CD8-positive, alpha-beta memory T cell (primary cell): ENCODE measurements at places on chromosomes 2 and 18. TPM values are rescaled to one million over a fixed set of nuclear protein-coding genes. Genes with fewer than 3 reads are reported as not detected.

DNA sequence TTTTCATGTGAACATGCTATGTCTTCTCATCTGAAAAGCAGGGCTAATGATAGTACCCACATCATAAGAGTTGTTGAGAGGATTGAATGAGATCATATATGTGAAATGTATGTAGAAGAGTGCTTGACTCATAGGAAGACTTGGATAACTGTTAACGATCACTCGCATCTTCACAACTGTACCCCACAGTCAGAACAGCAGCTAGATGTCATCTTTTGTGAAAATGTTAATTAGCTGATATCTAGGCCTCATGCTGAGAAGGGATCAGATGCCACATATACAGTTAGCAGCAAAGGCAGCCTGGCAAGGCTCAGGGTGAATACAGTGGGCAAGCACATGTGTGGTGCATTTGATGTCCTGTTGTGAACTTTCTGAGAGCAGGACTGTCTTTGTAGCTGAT lies 24.2 kb downstream of the MAP3K20 start:
- DNase-seq = no peak
- no peaks in the 10 kb centered on the region for H3K36me3 ChIP-seq
- no peak overlapping the region for H3K27ac ChIP-seq
- H3K4me3 ChIP-seq = no peak overlapping the region
- H3K4me1 ChIP-seq = no peaks in the 10 kb centered on the region
- H3K27me3 ChIP-seq = no peaks in the 10 kb centered on the region

DNA sequence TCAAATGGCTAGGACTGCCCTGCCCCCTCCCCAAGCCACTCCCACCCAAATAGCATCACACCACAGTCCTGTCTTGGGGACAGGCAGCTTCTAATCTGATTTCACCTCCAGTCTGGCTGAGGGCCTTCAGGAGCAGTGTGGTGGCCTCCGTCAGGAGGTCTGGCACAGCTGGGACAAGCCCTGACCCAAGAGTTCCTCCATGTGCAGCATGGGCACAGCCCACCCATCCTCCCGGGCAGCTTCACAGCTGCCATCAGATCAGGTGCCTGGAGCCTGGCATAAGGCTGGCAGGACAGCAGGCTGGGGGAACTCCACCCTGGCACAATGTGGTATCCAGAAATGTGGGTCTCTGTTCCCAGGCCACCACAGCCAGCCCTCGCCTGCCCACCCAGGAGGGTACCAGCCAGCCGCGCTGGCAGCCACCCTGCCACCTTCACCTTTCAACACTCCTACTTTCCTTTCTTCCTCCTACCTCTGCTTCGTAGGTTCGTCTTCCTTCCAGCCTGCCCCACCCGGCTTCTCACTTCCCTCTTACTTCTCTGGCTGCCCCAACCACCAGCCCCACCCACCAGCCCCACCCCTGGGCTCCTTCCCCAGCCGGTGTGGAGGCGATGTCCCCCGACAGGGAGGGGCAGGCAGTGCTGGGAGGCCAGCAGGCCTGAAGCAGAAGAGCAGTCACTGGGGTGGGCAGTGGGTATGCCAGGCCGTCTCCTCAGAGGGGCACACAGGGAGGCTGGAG lies at the start of gene CAPG:
CAPG (minus strand) TSS at position 522 of the 739 bp plus-strand sequence. CDS start 8,221 bp downstream, outside the sequence.
- no peaks in the 10 kb centered on the region for H3K36me3 ChIP-seq
- H3K4me1 ChIP-seq = peaks cover 52% of the 10 kb centered on the region
- DNase-seq = no peak
- no peak within 1 kb of the TSS for H3K27ac ChIP-seq
- H3K4me3 ChIP-seq = peak within 1 kb of the TSS; percentile 40

DNA sequence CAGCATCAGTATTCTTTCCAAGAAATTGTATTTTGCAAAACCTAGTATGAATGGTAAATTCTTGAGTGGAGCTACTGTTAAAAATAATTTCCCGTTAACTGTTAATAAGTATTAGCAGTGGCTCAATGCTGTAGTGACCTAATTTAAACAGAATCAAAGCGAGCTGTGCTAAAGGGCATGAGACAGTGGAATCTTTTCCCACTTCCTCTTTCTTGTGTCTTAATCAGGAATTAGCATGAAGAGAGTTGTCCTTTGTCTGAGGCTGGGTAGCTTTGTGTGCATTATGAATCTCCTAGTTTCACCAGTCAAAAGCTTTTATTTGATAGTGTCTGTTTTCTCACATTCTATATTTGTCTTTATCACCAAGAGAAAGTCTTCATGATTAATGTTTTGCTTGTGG lies 298.8 kb upstream of the GCFC2 start:
- no peaks in the 10 kb centered on the region for H3K4me1 ChIP-seq
- DNase-seq = no peak
- H3K36me3 ChIP-seq = no peaks in the 10 kb centered on the region
- H3K27ac ChIP-seq = no peak overlapping the region
- H3K4me3 ChIP-seq = no peak overlapping the region

DNA sequence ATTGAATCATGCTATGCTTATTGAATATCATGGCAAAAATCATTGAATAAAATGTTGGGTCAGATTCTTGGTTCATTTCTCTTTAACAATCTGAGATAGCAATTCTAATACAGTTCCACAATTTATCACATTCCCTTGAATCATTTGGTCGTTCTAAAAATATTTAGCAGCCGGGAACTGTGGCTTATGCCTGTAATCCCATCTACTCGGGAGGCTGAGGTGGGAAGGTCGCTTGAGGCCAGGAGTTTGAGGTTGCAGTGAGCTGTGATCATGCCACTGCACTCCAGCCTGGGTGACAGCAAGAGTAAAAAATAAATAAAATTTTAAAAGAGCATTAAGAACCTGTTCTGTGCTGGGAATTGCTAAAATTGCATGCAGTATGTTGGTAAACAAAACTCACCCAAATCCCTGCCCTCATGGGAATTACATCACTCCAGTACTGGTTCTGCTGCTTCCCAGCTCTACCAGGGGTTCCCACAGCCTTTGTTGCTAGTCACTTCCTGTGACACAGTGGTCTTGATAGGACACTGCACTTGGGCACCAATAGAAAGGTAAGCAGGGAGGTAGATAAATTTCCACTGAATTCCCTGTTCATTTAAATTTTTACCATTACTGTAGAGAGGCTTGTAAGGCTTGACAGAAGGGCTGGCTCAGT lies 200.4 kb downstream of the CTNNA2 start:
- H3K27me3 ChIP-seq = no peaks in the 10 kb centered on the region
- no peak overlapping the region for H3K27ac ChIP-seq
- H3K4me3 ChIP-seq = no peak overlapping the region
- DNase-seq = no peak
- H3K4me1 ChIP-seq = no peaks in the 10 kb centered on the region

GRCh38 chr2:39470580-39470979 lies 33.5 kb upstream of the MAP4K3 start:
- H3K36me3 ChIP-seq = no peaks in the 10 kb centered on the region
- DNase-seq = no peak
- H3K27me3 ChIP-seq = no peaks in the 10 kb centered on the region
- no peak overlapping the region for H3K27ac ChIP-seq

DNA sequence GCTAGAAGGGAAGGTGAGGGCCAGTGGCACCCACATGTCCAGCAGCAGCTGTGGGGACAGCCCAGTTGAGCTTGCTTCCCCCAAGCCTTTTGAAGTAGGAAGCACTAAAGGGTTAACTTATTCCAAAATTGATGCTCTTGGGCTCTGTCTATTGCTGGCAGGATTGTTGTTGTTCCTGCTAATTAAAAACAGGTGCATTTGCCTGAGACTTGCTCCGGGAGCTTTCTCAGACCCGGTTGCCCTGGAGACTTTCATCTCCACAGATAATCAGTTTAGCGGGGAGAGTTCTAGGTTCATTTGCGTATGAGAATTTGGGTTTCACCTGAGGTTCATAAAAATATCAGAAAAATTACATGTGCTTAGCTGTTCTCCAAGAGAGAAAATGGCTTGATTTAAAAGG lies 277.3 kb downstream of the LRATD1 start:
- no peaks in the 10 kb centered on the region for H3K4me1 ChIP-seq
- no peak for DNase-seq
- no peaks in the 10 kb centered on the region for H3K27me3 ChIP-seq

GRCh38 chr2:75503048-75503607 lies 57.6 kb downstream of the EVA1A start:
- H3K27me3 ChIP-seq = no peaks in the 10 kb centered on the region
- H3K4me3 ChIP-seq = no peak overlapping the region
- no peaks in the 10 kb centered on the region for H3K4me1 ChIP-seq
- no peaks in the 10 kb centered on the region for H3K36me3 ChIP-seq
- no peak overlapping the region for H3K27ac ChIP-seq
- DNase-seq = no peak

- no peaks in the 10 kb centered on the region for H3K27me3 ChIP-seq
- H3K4me1 ChIP-seq = no peaks in the 10 kb centered on the region
- no peak overlapping the region for H3K4me3 ChIP-seq
- H3K27ac ChIP-seq = no peak overlapping the region
- DNase-seq = no peak
Observed at GRCh38 chr2:27552941-27553340, 29.9 kb upstream of the ZNF512 start.

DNA sequence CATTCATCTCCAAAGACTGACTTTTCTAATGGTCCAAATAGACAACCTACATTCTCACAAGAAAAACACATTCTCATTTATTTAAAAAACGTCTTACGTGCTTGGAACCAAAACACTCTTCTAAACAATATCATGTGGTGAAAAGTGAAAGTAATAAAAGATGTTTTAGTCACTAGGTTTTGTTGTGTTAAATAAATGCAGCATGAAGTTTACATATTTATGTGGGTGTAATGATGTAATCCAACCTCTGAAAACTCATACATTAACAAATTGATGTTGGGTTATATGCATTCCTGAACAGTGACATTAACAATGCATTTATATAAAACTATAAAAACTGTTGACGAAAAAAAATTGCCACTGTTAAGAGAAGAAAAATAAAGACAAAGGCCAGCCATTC lies 55.1 kb upstream of the ACVR2A start:
- no peaks in the 10 kb centered on the region for H3K36me3 ChIP-seq
- H3K4me1 ChIP-seq = no peaks in the 10 kb centered on the region
- no peak for DNase-seq
- no peak overlapping the region for H3K27ac ChIP-seq

DNA sequence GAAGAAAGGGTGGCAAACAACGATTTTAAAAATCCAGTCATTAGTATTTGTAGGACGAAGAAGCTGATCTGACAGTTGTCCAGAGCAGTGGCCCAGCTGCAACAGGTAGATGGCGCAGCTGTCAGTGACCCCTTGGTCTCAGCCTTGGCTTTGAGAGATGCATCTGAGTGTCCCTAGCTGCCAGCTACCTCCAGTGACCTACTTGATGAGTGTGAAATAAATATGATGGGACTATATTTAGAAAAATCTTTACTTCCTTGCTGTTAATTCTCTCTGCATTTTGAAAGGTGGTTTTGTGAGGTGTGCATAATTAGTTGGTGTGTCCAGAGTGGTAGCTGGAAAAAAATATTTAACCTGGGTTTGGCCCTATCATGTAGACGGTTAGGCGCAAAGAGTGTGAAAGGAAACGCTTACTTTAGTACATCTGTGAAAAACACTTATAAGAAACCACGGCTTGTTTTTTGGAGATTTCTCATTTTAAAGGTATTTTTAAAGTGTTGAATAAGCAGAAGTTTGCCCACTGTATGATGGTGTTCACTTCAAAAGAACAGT lies 963 bp downstream of the INPP1 start:
- no peaks in the 10 kb centered on the region for H3K27me3 ChIP-seq
- no peak for DNase-seq
- peak overlapping the region; percentile 13 for H3K27ac ChIP-seq
- peak overlapping the region; percentile 56 for H3K4me3 ChIP-seq
- peaks cover 14% of the 10 kb centered on the region for H3K4me1 ChIP-seq

- no peaks in the 10 kb centered on the region for H3K36me3 ChIP-seq
- no peaks in the 10 kb centered on the region for H3K27me3 ChIP-seq
- H3K4me3 ChIP-seq = no peak overlapping the region
Observed at GRCh38 chr2:204840504-204840903, 295.2 kb downstream of the PARD3B start.

DNA sequence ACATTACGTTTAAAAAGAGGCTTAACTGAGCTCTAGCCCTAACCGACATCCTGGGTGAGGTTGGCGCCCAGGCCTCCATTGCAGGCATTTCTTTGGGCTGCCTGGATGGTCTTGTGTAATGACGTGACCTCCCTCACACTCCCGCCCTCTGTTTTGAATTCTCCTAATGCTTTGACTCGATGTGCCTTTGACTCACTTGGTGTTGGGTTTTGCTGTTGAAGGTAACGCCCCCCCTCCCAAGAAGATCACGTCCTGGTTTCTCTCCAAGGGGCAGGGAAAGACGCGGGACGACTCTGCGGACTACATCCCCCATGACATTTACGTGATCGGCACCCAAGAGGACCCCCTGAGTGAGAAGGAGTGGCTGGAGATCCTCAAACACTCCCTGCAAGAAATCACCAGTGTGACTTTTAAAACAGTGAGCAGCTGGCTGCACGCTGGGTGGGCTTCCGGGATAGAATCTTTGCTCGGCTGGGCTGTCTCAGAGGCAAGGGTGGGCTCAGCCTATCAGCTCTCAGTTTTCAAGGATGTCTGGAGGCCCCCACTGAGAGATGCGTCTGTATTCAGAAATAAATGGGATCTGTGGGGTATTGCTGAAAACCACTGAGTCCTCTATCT lies 87.9 kb upstream of the ATG16L1 start:
- H3K4me1 ChIP-seq = peaks cover 22% of the 10 kb centered on the region
- no peak overlapping the region for H3K4me3 ChIP-seq
- H3K27me3 ChIP-seq = no peaks in the 10 kb centered on the region
- no peak for DNase-seq
- no peak overlapping the region for H3K27ac ChIP-seq
- H3K36me3 ChIP-seq = peaks cover 52% of the 10 kb centered on the region

DNA sequence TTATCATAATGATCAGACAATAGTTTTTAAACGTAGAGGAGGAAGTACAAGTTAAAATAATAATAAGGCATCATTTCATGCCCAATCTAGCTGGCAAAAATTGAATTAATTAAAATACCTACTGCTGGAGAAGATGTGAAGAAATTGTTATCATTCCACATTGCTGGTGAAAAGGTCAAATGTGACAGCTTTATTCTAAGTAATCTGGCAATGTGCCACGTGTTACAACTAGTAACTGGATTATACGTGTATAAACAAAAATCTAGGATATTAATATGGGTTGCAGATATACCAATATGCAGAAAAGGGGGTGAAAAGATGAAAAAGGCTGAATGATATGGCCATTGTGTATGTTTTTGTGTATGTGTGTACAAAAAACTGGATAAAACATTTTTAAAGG lies 32.4 kb downstream of the SMAD2 start:
- H3K36me3 ChIP-seq = no peaks in the 10 kb centered on the region
- no peaks in the 10 kb centered on the region for H3K27me3 ChIP-seq
- no peak for DNase-seq
- H3K4me1 ChIP-seq = peaks cover 54% of the 10 kb centered on the region
- H3K4me3 ChIP-seq = no peak overlapping the region
- no peak overlapping the region for H3K27ac ChIP-seq

PIEZO2 gene
- total RNA-seq = not detected

DNAJC5G gene
- total RNA-seq = not detected
